ENCODE measurements at places on chromosomes 7 and 10.
A peak's percentile ranks its signal among the peaks of the same experiment; 100 is the strongest.

GRCh38 chr7:29224726-29225125, 30.2 kb downstream of the CHN2 start:
- DNase-seq: peak; percentile 12

- DNase-seq: no peak
Observed at GRCh38 chr10:26215396-26215934, 1.1 kb upstream of the GAD2 start.

- no peak for DNase-seq
Observed at GRCh38 chr7:66699998-66700397, 40.5 kb upstream of the RABGEF1 start.

- DNase-seq: no peak
Observed at GRCh38 chr10:67596641-67597040, 99.4 kb downstream of the CTNNA3 start.

DNA sequence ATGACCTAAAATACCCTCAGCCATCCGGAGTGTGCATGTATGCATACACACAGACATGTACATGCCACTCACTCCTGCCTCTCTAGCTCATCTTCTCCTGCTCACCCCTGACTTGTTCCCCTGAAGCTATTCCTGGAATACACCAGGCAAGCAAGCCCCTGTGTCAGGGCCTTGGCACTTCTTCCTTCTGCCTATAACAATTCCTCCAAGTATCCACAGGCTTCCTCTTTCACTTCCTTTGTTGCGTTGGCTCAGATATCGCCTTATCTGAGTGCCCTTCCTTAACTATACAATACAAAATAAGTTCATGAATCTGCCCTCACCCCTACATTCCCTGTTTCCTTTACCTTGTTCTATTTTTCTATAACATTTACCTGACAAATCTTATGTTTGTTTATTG, 88.8 kb downstream of the NOD1 start:
- no peak for DNase-seq

GRCh38 chr7:154781369-154782303, 221.3 kb downstream of the PAXIP1 start:
- no peak for DNase-seq

DNA sequence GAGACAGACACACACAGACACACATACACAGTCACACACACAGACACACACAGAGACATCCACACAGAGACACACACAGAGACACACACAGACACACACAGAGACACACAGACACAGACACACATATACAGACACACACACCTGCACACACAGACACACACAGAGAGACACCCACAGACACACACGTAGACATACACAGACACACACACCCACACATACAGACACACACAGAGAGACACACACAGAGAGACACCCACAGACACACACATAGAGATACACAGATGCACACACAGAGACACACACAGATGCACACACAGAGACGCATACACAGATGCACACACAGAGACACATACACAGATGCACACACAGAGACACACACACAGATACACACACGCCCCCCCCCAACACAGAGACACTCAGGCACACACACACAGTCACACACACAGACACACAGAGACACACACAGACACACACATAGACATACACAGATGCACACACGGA, 58.5 kb downstream of the GATA3 start:
- DNase-seq: no peak

DNA sequence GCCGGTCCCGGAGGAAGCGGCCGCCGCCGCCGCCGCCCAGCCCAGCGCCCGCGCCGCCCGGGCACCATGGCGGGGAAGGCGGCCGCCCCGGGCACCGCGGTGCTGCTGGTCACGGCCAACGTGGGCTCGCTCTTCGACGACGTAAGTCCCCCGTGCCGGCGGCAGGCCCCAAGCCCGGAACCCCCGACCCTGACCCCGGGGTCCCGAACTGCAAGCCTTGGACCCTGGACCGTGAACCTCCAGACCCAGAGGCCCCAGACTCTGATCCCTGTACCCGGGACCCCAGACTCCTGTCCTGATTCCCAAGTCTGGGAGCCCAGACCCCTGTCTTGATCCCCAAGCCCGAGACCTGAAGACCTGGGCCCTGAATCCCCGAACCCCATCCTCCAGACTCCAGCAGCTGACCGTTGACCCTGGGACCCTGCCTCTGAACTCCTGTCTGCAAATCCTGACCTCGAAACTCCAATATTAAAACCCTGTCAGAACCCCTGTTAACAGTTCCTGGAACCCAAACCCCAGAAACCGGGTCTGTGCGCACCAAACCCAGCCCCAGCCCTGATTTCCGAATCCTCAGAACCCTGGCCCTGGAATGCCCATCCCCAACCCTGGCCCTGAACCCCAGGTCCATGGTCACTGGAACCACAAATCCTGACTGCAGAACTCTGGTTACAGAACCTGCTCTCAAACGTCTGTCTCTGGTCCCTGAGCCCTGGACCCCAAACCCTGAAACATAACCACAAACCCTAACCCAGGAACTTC, 623 bp downstream of the INPP5A start:
- DNase-seq: no peak

DNA sequence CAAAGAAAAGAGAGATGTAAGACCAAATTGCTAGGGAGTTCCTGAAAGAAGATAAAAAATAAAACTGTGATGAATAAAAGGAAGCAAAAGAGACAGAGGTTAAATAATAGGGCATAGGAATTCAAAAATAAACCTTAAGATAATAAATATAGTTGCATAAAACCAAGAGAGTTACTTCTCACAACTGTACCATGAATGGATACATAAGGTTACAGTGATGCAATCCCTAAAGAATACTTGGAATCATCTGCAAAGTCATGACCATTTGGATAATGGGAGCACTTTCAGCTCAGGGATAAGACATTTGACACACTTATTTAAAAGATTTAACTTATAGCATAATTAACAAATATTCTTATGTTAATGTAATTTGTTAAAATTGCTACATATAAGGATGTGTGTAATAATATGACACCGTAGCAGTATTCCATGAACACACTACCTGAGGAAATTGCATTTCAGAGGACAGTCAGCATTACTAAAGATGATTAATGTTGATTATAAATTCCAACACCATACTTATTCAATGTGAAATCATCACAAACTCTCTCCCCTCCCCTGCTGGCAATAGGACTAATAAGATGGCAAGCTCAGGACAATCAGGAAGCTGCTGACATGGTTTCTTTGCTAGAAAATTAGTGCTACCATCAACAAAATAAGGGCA, 202.1 kb upstream of the AKR1E2 start:
- peak; percentile 19 for DNase-seq

- no peak for DNase-seq
Observed at GRCh38 chr10:55410415-55410885, 609.4 kb upstream of the PCDH15 start.

DNA sequence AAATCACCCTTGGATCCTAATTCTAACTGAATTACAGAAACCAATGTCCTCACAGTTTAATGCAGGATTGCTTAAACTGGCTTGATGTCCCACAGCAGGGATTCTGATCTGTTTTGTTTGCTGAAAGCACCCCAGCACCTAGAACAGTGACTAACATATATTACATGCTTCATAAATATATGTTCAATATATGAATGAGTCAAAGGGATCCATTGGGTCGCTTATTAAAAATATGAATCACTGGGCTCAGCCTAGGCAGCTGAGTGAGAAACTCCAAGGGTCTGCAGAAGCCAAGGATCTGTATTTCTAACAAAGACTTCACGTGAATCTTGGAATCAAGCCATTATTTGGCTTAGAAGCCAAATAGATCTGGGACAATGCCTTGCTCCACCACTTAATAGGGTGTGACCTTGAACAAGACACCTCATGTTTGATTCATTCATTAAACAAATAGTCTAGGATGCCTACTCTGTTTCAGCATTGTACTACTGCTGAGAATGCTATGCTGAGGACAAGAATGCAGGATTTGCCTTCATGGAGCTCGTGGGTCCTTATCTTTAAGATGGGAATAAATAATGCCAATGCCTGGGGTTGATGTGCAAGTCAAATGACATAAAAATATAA, 103.4 kb upstream of the DLX6 start:
- no peak for DNase-seq

GRCh38 chr7:25970911-25971310, 181.1 kb upstream of the NFE2L3 start:
- DNase-seq: no peak

GRCh38 chr10:88092973-88093372, 229.5 kb downstream of the PTEN start:
- DNase-seq: no peak

- no peak for DNase-seq
Observed at GRCh38 chr10:11831520-11831951, 8.4 kb downstream of the PROSER2 start.

- DNase-seq: no peak
Observed at GRCh38 chr10:1086787-1087186, 30.6 kb downstream of the WDR37 start.

DNA sequence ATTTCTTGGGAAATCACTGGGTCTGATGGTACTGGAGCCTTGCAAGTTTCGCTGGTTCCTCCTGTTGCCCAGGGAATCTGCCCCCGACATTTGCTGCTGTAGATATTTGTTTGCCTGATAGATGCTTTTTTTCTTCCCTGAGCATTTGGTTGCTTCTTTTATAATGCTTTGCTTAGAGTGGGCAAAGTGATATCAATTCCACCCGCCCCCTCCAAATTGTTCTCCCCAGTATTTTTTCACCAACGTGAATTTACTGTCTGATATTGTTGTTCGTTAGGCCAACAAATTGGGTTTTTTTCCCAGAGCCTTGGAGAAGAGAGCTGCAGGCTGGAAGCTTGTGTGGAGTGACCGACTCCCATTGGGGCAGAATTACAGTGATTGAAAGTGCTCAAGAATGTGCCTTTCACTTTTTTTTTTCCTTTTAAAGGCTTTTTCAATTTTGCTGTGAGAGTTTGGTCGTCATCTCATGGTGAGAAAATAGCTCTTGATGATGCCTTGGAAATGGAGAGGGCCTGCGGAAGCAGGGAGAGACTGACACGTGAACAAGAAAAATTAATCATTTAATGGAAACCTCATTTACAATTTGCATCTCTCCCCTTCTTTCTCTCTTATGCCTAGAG, 2.5 kb downstream of the GRK5 start:
- DNase-seq: no peak

GRCh38 chr7:7742223-7742622, 23.8 kb upstream of the RPA3 start:
- peak; percentile 12 for DNase-seq

DNA sequence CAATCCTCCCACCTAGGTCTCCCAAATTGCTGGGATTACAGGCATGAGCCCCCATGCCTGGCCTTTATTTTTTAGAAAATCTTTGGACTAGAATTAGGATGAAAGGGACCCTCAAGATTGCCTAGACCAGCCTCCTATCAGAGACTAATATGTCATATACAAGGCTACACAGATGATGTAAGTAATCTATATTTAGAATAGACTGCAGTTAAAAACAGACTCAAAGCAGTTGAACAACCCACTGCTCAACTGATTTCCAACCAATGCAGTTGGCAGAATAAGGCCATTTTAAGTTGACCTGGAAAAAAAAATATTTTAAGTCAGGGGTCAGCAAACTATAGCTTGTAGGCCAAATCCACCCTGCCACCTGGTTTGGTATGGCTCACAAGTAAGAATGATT, 27.7 kb downstream of the PSPH start:
- DNase-seq: no peak

- DNase-seq: peak; percentile 42
Observed at GRCh38 chr10:60986791-60987190, 42.8 kb upstream of the RHOBTB1 start.

DNA sequence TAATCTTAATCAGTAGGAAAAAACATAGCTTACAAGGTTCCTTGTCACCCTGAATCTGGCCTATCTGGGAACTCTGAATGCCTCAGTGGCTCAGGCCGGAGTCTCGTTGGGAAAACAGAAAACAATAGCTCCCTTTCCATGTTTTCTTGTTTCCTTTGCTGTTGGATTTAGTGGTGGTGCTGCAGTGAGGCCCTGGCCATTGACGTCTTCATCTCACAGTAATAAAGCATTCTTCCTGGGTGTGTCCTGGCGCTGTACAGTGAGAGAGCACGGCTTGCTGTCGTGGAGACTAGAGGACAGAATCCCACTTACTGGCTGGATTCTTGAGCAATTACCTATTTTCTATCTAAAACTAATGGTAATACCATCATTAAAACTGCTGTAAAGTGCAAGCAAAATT, 1.3 kb upstream of the SPOCK2 start:
- DNase-seq: no peak

DNA sequence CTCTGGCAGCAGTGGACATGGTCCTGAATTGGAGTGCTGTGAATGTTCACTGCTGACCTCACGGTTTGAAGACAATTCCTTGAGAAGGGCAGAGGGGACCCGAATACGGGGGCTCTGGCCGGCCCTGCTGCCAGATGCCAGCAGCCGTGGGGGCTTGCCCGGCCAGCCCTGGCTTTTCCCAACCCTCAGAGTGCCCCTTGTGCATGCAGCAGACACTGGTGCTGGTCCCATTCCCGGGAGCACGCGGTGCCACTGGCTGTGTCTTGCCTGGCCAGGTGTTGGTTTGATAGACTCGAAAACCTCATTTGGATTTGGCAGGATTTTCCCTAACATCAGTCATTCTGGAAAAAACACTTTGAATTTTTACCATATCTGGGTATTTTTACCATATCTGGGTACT, 49.1 kb downstream of the LHPP start:
- no peak for DNase-seq

DNA sequence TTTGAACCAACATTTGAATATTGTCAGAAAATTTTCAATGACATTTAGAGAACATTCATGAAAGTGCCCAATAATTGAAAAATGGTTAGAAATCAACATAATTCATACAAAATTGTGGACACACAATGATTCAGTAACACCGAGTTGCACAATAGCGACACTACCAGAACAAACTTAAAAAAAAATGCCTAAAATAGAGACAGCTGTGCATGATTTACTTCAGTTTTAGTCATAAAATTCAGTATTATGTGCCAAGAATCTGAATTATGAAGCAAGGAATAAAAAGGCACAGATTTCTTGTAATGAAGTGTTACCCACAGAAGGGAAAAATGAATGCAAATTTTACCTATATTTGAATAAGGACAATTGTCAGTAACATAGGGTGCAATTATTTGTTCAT, 396.0 kb downstream of the SEMA3D start:
- DNase-seq: peak; percentile 95

GRCh38 chr10:8114741-8115617, 60.5 kb downstream of the GATA3 start:
- DNase-seq: no peak

- no peak for DNase-seq
Observed at GRCh38 chr10:50470345-50470744, 153.4 kb downstream of the SGMS1 start.
